Stimulated activated CD4-positive, alpha-beta T cell treated with anti-CD3 and anti-CD28 coated beads, Interleukin-15, amount 100 ng/mL, for 48 hours (primary cell): ENCODE measurements at places on chromosomes 6 and 20.

DNA sequence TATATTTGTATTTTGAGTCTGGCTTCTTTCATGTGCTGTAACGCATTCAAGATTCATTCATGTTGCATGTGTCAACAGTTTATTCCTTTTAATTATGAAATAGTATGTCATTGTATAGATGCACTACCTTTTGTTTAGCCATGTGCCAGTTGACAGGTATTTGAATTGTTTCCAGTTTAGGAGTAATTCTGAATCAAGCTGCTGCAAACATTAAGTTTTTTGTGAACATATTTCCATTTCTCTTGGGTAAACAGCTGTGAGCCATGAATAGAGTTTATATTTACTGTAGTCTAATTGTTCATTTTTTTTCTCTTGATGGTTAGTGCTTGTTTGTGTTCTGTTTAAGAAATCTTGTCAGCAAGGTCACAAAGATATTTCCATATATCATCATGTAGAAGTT is 142.4 kb upstream of the RIPOR2 start:
- no peak for DNase-seq

- no peak for DNase-seq
Measured at GRCh38 chr6:97160280-97160679, 122.7 kb downstream of the MMS22L start.

DNA sequence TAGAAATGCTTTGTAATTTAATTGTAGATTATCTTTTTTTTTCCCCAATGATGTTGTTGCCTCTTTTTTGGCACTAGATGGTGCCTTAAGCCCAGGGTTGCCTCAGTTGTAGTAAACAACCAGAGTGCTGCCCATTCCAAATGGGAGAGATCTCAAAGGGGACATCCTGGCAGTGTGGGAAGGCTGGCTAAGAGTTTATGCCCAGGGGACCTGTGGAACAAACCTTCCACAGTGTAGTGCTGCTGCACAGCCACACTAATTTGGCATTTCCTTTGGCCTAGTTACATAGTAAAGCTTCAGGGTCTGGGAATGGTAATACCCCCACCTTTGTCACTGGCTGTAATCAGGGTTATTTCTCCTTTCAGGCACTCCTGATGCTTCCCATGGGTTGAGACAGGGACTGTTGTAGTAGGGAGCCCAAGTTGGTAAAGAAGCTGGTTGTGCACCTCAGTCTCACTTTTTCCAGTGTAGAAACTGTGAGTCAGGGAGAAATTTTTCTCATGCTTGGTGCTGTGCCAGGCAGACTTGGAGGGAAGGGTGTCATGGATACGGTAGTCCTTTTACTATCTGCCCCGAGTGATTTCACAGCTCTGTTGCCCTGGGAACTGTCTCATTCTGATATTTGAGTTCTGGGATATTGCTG is 177.8 kb upstream of the ECI2 start:
- no peak for DNase-seq

- no peak for DNase-seq
Measured at GRCh38 chr6:168138436-168138835, 59.4 kb upstream of the FRMD1 start.

GRCh38 chr6:130575971-130576370 is 210.2 kb downstream of the TMEM200A start:
- peak; percentile 30 for DNase-seq

DNA sequence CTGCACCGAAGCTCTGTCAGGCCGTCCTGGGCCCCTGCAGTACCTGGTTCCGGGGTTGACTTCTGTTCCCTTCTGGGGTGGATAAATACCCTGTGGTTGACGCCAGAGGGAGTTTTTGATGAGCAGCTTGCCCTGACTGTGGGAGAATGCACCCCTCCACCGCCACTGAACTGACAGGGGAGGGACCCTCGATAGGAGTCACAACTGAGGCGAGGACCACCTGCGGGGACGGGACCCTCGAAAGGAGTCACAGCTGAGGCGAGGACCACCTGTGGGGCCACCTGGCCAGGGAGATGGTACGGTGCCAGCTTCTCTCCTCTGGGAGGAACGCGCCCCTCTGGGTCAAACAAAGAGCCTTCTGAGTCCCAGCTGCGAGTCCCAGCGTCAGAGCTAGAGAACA is 100.1 kb upstream of the FRMD1 start:
- DNase-seq, result no peak

DNA sequence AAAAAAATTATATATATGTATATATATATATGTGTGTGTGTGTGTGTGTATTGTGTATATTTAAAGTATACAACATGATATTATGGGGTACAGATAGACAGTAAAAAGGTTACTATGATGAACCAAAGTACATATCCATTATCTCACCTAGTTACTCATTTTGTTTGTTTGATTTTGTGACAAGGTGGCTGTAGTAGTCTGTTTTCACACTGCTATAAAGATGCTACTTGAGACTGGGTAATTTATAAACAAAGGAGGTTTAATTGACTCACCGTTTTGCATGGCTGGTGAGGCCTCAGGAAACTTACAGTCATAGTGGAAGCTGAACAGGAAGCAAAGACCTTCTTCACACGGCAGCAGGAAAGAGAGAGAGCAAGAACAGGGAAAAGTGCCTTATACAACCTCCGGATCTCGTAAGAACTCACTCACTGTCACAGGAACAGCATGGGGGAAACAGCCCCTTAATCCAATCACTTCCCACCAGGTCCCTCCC is 30.2 kb upstream of the DACT2 start:
- DNase-seq, result no peak

- DNase-seq, result no peak
Measured at GRCh38 chr6:35874730-35875129, 46.2 kb downstream of the SRPK1 start.

GRCh38 chr6:26332408-26332807 is 32.6 kb upstream of the BTN3A2 start:
- DNase-seq, result no peak

DNA sequence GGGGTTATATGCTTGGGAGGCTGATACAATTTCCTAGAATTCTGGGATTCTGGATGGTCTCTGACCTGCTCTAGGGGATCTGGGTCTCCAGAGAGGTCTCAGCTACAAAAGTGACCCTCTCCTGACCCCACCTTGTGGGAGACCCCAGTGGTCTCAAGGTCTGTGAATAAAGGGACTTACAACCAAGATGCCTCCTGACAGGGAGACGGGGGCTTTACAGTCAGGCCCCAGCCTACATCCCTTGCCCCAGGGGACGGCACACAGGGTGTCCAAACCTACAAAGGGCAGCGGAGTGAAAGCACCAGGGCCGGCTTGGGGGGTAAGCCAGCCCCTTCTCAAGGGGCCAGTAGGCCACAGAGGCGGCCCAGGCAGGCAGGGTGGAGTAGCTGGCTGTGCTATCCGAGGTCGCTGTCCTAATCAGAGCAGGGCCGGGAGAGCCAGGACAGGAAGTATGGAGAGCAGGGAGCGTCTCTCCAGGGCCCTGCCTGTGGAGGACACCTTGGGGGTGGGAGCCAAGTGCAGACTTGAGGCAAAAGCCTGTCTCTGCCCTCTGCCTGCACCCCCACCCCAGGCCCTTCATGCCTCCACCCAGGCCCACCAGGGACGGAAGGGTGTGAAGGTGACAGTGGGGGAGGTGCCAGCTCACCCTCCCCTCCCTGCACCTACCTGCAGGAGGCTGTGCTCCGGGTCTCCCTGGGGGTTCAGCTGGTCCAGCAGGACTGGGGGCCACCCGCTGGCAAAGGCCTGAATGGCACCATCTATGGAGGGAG is 3.5 kb downstream of the GFRA4 start:
- no peak for DNase-seq

- DNase-seq, result no peak
Measured at GRCh38 chr6:143949535-143949934, 58.5 kb downstream of the PLAGL1 start.
